ENCODE measurements at places on chromosomes 5 and 9. TPM values are rescaled to one million over a fixed set of nuclear protein-coding genes. Genes with fewer than 3 reads are reported as not detected.

Gene TMEM215
- not detected for total RNA-seq

Gene PCDHB12
- total RNA-seq: not detected

Gene PLCXD3
- 5.7 TPM for total RNA-seq

Gene SLC9A3
- total RNA-seq: 2.1 TPM

Gene UHRF2
- 24.5 TPM for total RNA-seq

Gene CAMK4
- total RNA-seq: 5.2 TPM

Gene SOHLH1
- total RNA-seq: not detected

Gene SLC28A3
- not detected for total RNA-seq

Gene SPATA6L
- total RNA-seq: not detected

Gene ZFAND5
- total RNA-seq: 50.7 TPM

Gene GARIN3
- total RNA-seq: not detected

Gene PCDHA12
- not detected for total RNA-seq

Gene RETREG1
- total RNA-seq: not detected

Gene TMEM174
- not detected for total RNA-seq

Gene CEP120
- total RNA-seq: 13.0 TPM

Gene PRKAA1
- total RNA-seq: 85.2 TPM

Gene FBP2
- 0.29 TPM for total RNA-seq

Gene FOXD4L6
- total RNA-seq: not detected

Gene OLFM1
- total RNA-seq: 0.29 TPM

Gene GALNT12
- total RNA-seq: 8.0 TPM

Gene LVRN
- 0.35 TPM for total RNA-seq

Gene GRXCR2
- total RNA-seq: not detected

Gene GGTA1
- total RNA-seq: not detected

Gene ERAP2
- total RNA-seq: 8.0 TPM

Gene SPINK6
- 1.1 TPM for total RNA-seq

Gene ACTBL2
- total RNA-seq: 3.2 TPM

Gene MRPL36
- 76.7 TPM for total RNA-seq

Gene PCDHB14
- total RNA-seq: under 0.01 TPM

Gene GBA2
- 15.0 TPM for total RNA-seq

Gene ALDH1A1
- 736 TPM for total RNA-seq

Gene CSF2
- total RNA-seq: not detected

Gene IL9
- not detected for total RNA-seq

Gene ADAMTS19
- not detected for total RNA-seq

Gene PRDM9
- not detected for total RNA-seq

Gene MSX2
- not detected for total RNA-seq

Gene C1QTNF3
- total RNA-seq: 2.0 TPM

Gene PRRC2B
- total RNA-seq: 48.4 TPM

Gene EIF4E1B
- total RNA-seq: not detected

Gene MOB3B
- 1.1 TPM for total RNA-seq

Gene ZNF354C
- total RNA-seq: 2.9 TPM

Gene ENTREP1
- not detected for total RNA-seq

Gene TSSK1B
- total RNA-seq: not detected

Gene GNA14
- total RNA-seq: not detected

Gene DRD1
- not detected for total RNA-seq

Gene SOX30
- total RNA-seq: not detected

Gene SHOC1
- total RNA-seq: under 0.01 TPM

Gene BARHL1
- not detected for total RNA-seq

All from myometrial cell (primary cell).